T-helper 22 cell (primary cell): ENCODE measurements at places on chromosomes 5 and 9.

GRCh38 chr9:136216541-136217244 is 11.8 kb upstream of the LHX3 start:
- DNase-seq: no peak

DNA sequence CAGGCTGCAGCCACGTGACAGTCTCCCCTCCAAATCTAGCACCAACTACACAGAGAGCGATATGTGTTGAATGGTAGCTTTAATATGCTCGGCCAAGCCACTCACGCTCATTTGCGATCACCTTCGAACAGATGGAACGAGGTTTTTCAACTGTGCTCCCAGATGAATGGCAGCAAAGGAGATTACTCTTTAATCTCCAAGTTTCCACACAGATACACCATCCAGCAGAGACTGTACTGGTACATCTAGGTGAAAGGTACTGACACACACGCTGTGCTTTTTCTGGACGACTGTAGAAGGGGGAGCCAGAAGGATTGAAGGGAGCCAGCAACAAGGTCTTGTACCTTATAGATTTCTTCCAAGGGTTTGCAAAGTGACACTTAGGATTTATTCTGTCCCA is 263.9 kb downstream of the NR3C1 start:
- DNase-seq: no peak

DNA sequence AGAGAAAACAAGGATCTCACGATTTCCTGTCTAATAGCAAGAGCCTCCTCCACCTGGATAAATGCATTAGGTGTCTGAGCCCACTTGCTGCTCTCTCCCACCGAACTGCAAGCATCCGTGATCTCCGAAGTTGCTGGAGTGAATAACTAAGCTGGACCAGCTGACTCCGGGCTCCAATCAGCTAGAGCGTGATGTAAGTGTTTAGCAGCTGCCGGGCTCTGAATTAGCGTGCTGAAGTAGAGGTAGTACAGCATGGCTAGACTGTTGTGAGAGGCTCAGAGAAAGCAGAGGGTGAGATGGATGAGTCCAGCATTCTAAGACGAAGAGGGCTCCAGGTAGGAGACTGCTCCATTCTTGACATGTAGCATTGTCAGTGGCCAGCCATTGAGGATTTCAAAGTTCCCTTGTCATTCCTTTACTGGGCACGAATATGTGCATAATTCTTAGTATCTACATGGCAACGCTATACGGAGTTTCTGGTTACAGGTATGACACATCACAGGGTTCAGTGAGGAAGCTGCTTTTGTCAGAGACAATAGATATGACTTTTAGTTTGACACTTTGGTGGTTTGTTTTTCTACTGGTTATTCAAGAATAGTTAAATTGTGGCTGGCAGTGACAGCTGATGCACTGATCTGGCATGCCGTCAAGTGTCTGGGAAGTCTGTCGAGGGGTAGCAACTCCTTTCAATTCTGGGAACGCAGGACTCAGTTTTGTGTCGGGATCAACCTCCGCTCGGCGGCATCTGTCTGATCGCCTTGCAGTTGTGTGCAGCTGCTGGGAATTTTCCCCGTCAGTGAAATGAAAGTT is 232.6 kb downstream of the MAST4 start:
- peak; percentile 20 for DNase-seq

- DNase-seq: no peak
Observed at GRCh38 chr9:129504404-129504803, 116.5 kb downstream of the C9orf50 start.

DNA sequence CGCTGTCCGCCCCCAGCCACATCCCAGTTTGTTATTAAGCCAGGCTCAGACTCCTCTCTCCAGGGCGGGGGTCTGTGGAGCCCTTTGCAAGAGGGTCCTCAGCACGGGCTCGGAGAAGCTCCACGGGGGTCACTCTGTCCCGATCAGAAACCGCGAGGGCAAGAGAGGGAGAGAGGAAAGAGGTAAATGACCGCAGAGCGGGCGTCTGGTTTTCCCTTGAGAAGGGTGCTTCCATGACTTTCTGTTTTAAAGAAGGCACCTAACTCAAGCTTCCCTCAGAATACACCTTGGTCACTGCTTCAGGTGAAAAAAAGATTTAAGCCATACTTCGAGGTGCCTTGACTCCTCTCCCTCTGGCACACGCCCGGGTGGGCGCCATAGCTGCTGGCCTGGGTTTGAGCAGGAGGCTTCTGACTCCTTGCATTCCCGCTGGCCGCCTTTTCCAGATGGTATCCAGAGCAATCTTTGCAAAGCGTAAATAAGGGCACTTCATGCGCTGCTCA is 5.8 kb upstream of the TERT start:
- no peak for DNase-seq

DNA sequence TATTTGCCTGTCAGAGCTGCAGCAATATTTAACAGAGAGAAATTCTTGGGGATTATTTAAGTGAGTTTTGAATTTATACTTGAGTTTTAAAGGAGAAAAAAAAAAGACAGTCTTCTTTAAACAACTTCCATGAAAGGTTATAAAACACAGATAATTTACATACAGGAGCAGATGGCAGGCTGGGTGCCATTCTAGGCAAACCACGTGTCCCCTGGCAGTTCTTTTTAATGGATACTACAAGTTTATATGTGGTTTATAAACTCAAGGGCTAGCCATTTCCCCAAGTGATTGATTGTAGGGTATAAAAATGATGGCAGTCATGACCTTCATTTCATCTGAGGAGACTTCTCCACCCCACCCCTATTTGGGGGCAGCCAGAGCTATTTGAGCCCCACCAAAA is 166.6 kb downstream of the FSTL4 start:
- DNase-seq: no peak

DNA sequence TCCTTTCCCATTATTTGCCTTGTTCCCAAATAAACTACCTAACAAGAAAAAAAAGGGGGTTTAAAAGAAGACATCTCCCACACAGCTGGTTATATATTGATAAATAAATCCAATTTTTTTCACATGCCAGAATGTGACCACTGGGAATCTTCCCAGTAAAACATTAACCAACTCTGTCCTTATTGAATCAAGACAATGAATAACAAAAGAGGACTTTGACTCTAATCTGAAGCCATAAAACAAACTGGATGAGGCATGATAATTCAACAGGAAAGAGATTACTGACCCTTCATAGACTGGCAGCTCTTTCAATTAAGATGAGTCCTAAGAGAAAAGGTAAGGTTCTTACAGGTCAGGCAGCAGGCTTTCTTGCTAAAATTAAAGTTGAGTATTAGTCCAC is 165.8 kb upstream of the CDH6 start:
- DNase-seq: no peak

GRCh38 chr5:83375049-83375745 is 96.3 kb upstream of the VCAN start:
- no peak for DNase-seq

DNA sequence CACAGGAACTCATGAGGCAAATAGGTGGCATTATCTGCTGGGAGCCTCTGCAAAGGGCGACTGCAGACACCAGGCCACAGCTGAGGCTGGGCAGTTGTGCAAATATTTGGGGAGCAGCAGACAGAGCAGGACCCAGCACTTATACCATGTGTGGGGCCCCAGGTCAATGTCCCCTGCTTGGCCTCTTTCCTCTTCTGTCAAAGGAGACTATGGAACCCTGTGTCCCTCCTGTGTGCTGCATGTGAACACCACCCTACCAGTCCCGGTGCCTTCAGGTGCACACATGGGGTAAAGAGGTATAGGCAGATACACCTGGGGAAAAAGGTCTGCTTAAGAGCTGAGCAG is 50.8 kb downstream of the ROR2 start:
- no peak for DNase-seq

- no peak for DNase-seq
Observed at GRCh38 chr9:112065806-112066606, 109.1 kb downstream of the SUSD1 start.

GRCh38 chr5:159928122-159928909 is 12.0 kb downstream of the ADRA1B start:
- no peak for DNase-seq

- DNase-seq: no peak
Observed at GRCh38 chr5:95907740-95908706, 53.6 kb downstream of the ELL2 start.

DNA sequence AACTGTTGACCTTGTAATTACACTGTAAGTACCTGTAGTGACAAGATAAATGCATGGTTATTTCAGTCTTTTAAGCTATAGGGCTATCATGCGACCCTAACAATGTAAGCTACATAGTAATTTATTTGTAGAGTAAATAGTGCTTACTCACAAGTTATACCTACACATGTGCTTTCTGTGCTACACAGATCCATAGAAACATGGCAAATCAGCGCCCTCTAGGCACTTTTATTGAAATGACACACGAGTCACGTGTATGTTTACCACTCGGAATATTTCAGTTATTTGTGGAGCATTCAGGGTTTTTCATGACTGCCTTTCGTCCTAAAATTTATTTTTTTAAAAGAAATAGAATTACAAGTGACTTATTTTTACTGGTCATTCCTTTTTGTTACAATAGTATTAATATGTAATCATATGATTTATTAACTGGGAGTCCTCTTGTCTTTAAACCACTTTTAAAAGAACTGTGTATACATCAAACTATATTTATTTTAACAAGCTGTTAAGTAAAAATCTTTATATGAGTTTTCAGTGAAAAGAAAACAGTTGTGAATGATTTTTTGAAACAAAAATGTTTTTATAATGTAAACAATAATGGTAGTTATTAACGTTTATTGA is 1242.3 kb upstream of the WWC1 start:
- no peak for DNase-seq
